Peyer's patch (tissue), 4 donors: ENCODE measurements at places on chromosomes 11 and 22. TPM values are rescaled to one million over a fixed set of nuclear protein-coding genes. Genes with fewer than 3 reads are reported as not detected.

GRCh38 chr11:88709567-88709966, 356.2 kb downstream of the GRM5 start:
- DNase-seq = no peak

DNA sequence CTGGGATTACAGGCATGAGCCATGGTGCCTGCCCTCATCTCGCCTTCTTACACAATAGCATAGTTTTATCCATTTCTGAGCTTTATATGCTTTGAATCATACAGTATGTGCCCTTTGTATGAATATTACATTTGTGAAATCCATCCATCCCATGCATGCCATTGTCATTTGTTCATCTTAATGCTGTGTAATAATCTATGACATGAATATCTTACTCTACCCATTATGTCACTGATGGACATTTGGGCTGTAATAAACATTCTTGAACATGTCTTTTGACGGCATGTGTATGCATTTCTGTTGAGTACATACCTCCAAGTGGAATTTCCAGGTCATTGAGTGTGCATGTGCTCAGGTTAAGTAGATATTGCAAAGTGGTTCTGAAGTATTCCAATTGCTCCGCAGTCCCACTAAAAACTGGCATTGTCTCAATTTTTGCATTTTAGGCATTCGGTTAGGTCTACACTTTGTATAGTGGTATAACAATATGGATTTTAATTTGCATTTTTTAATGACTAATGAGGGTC, 339.3 kb upstream of the SYN3 start:
- no peak for DNase-seq

DNA sequence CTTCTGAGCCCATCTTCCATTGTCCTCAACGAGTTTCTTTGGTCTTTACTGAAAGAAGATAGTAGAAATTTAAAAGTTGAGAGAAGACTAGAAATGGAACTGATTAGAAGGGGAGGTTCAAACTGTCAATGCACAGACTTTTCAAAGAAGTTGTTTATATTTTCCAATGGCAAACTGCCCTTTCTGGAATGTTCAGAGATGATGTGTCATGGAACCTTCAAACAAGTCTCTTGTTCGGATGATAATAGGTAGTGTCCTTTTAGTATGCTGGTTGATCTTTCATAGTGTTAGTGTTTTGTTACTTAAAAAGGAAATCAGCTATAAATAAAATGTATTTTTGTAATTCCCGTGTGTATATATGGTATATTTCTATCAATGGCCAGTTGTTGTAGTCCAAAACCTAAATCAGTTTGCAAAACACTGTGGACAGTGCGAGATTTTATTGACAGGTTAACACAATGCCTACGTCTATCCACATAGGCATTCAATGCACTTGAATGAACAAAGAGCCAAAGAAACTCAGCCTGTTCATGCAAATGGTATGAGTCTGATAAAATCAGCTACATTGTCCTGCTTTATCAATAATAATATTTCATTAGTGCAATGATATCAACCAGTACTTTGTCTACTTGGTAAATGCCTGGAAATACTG, 30.9 kb downstream of the C11orf91 start:
- no peak for DNase-seq

DNA sequence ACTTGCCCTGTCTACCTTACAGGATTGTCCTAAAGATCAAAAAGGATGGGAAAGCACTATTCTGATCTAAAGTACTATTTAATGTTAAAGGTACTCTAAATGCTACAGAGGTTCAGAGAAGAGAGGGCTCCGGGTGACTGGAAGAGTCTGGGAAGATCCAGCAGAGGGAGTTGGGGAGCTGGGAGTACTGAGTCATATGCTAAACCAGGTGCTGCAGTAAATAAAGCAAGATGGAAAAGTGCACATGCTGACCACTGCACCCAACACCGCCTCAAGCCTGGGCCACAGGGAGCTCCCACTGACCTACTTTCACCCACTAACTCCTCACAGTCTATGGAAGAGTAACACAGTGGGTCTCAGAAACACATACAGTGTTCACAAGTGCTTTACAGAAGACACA, 49.3 kb downstream of the WT1 start:
- no peak for DNase-seq

DNA sequence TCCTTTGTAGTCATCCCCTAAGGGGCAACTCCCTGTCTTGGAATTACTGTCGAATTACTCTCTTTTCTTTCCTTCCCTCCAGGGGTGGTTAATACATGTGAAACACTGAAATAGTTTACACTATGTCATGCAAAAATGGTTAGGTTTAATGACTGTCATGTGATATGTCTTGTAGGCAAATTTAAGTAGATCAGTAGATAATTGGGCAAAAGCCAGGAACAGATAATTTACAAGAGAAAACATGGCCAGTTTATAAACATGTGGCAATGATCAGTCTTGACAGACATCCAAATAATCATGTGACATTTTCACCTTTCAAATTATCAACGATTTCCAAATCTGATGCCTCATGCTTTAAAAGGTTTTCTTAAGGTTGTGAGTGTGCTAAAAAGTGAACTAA, 3.9 kb downstream of the VWA5A start:
- DNase-seq = no peak

DNA sequence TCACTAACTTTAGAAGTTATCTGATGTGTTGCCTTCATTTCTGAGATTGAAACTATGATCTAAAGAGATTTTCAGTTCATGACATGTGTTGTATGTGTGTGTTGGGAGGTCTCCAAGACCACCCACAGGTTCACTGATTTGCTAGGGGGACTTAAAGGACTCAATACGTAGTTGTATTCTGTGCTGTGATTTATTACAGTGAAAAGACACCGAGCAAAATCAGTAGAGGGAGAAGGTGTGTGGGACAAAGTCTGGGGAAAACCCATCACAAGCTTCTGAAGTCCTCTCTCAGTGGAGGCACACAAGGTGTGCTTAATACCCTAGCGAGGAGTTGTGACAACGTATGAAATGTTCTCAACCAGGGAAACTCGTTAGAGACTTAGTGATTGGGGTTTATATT, 35.6 kb downstream of the RNF169 start:
- no peak for DNase-seq

- DNase-seq = no peak
Observed at GRCh38 chr11:128593281-128593680, 5.9 kb upstream of the ETS1 start.

DNA sequence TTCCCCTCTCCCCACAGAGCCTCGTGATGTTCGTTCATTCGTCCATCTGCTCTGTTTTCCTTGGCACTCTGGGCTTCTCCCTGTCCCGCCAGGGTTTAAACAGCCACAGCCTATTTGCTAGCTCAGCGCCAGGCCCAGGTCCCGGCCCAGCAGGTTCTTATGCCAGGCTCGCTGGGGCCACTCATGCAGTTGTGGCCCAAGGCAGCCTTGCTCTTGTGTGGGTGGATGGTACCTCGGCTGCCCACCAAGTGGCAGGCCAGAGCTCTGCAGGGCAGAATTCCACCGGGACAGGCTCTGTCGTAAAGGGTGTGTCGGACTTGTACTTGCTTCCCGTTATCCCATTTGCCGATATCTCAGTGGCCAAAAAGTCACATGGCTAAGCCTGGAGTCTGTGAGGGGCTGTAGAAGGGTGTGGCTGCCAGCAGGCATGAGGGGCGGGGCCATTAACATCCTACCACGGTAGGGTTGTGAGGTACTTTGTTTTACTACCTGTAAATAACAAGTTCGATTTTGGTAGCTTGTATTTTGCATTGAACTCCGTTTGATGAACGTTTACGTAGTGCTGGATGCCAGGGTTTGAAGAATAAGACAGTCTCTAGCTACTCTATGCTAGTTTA, 7.9 kb downstream of the FAM118A start:
- DNase-seq = no peak

RGL4 gene
- not detected for total RNA-seq

APOA4 gene
- 10,211 TPM for total RNA-seq

JAML gene
- 83.3 TPM for total RNA-seq

UPK2 gene
- total RNA-seq = not detected
